ENCODE measurements at places on chromosomes 7 and 10.
A peak's percentile ranks its signal among the peaks of the same experiment; 100 is the strongest.

- no peak for DNase-seq
These were observed 2.3 kb downstream of the ZC3HAV1L start for GRCh38 chr7:139033346-139034114.

DNA sequence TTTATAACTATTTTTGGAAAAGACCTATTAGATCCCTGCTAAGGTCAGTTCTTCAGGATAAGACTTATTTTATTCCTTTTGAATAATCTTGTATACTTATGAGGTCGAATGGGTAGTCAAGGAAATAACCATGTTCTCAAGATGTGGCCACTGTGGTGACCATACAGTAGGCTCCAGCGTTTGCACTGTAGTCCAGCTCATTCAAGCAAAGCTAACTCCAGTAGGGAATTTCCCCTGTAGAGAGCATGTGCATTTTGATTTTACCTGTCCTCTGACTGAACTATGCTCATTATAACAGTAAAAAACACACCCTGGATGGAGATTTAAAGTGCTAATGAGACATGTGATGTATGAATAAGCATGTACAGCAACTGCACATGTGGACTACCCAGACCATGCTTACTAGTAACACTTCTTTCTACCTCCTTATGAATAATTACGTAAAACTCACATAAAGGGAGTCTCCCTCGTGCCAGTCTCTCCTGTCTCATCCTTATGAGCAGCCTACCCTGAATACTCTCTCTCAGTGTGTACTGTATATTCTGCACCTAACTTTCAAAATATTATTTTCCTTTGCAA, 32.4 kb upstream of the SEMA3E start:
- no peak for DNase-seq

- DNase-seq, result no peak
These were observed 6.1 kb downstream of the LRRN3 start for GRCh38 chr7:111096997-111097396.

DNA sequence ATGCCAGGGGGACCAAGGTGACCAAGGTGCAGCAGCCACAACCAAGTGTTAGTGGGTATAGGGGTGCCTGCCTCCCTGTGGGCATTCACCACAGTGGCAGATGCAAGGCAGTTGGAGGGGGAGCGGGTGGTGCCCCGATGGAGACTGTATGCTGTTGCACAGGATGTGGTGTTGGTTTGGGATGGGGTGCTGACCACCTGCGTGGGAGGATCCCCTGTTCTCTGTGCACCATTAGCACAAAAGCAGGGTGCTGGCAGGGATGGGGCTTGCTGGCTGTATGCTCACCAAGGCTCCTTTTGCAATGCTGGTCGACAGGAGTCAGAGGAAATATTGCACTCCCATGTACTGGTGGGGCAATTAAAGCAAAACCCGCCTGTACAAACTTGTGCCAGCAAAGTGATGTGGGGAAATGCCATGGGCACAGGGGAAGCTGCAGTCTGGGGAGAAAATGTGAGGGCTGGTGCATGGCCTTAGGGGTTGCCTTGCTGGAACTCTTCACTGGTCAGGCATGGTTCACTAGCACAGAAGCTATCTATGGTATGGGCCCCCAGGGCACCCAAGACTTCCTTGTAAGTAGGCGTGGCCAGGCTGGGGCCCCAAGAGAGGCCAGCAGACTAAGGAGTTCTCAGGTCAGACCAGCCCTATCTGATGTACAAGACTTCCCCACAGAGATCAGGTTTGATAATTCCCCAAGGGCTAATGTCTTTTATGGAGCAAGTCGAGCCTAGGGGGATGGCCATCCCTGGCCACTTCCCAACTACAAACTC, 51.9 kb upstream of the GNAT3 start:
- DNase-seq, result no peak

DNA sequence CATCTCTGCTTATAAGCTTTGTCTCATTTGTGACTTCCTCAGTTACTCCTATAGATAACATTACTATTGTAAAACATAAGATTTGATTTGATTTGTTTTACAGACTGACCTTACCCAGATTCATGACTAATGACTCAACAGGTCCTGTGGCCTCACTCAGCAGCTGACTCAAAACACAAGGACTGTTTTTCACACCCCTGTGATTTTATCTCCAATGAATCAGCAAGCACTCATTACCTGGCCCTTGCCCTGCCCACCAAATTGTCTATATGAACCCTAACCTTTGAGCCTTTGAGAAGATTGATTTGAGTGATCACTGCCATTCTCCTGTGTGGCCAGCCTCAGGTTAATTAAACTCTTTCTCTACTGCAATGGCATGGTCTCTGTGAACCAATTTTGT, 1064.6 kb upstream of the LRRTM3 start:
- no peak for DNase-seq

DNA sequence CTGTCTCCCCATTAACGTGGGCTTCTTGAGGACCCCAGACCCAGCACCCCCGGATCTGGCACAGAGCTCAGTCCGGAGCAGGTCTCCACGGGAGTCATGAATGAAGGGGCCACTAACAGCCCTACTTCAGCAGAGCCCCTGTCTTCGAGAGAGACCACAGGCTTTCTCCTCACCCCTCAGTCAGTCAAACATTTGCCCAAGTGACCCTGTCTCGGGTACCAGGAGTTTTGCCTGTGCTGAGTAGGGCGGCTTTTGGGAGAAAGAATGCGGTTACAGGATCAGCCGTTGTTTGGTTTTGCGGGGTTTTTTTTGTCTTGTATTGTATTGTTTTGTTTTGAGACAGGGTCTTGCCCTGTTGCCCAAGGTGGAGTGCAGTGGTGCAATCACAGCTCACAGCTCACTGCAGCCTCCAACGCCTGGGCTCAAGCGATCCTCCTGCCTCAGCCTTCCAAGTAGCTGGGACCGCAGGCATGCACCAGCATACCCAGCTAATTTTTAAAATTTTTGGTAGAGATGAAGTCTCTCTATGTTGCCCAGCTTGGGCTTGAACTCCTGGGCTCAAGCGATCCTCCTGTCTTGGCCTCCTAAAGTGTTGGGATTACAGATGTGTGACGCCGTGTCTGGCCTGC, 16.5 kb downstream of the ADAP1 start:
- DNase-seq, result no peak

GRCh38 chr7:1459920-1460820, 900 bp upstream of the MICALL2 start:
- peak; percentile 13 for DNase-seq

DNA sequence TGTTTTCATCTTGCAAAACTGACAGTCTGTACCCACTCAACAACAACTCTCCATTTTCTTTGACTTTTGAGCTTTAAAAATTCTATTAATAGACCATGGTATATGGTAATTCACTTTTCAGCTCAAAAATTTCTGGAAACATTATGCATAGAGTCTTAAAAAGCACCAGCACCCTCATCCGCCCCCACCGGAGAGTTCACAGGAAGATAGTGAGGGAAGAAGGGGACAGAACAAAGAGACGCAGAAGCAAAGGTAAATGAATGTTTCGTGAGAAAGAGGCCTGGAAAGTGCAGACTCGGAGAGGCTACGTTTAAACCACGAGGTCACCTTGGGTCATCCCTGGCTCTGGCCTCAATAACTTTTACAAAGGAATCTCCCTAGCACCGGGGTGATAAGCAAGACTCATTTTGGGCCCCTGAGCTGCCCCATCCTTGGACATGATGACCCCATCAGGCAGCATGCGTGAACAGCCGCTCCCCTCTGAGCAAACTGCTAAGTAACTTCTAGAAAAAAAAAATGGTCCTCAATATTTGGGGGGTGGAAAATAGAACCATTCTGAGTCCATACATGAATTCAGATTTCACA, 96.3 kb downstream of the CPXM2 start:
- no peak for DNase-seq

- DNase-seq, result no peak
These were observed 332.2 kb downstream of the CCSER2 start for GRCh38 chr10:84660450-84661159.

DNA sequence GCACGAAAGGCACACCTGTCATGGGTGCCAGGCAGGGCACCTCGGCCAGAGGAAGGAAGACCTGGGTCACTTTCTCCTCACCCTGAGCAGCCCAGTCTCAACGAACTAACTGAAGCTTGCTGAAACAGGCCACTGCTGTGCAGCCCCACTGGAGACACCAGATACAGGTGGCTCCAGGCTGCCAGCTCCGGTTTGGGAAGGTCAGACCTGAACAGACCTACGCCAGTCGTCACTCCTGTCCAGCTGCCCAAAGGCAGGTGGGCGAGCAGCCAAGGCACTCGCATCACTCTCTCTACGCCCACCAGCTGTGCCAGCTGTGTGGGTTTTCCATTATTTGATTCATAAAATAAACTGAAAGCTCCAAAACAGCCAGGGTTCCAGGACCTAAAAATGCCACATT, 256.1 kb downstream of the ZMYND11 start:
- no peak for DNase-seq

- no peak for DNase-seq
These were observed 37.0 kb upstream of the MXI1 start for GRCh38 chr10:110170142-110170971.

GRCh38 chr10:4407783-4408182, 418.2 kb upstream of the AKR1E2 start:
- no peak for DNase-seq

- no peak for DNase-seq
These were observed 6.5 kb downstream of the ASL start for GRCh38 chr7:66082083-66082482.

DNA sequence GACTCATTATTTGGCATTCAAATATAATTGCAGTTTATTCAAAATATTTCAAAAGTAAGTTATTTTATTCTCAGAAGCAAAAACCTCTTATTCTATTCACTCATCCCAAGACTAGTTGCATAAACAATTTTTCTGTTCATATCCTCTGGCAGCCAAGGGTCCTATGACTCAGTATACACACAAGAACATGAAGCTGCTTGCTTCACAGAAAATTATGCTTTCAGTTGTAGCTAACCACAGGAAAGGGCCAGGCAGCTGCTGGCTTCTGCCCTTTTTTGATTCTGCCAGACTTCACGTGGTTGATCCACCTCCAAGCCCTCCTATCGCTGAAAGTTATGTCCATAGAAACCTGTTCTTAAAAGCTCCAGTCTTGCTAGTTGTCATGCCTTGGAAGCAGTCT, 108.8 kb downstream of the ABCA13 start:
- no peak for DNase-seq

- no peak for DNase-seq
These were observed 421.4 kb upstream of the MGMT start for GRCh38 chr10:129045599-129045998.

DNA sequence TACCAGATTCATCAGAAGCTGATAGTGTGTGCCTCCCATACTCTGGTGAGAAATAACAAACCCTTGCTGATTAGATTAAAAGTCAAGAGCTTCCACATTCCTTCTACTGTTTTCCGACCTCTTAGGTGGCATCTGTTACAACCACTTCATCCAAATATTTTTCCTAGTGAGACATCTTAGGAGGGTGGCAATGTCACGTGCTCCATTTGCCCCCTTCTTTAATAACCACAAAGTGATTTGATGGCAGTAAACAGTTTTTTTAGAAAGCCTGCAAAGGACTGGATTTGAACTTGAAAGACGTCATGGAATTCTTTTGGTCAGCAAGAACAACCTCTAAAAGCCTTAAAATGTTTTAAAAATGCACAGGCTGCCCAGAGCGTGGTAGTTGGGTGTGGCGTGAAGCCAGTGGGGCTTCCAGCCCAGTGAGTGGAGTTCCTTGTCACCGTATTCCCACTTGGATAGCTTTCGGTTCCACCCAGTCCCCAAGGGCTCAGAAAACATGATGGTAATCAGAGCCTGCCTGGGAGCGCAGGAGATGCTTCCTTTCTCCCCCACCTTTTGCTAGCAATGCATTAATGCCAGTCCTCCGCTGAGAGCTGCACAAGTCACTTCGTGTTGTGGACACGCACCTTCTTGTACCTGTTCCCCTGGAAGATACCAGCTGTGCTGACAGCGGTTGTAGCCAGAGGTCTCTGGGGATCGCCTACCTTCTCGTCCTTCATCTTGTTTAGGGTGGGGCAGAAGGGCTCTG, 256.4 kb downstream of the KIAA1217 start:
- no peak for DNase-seq

GRCh38 chr7:20146451-20146850, 70.7 kb downstream of the MACC1 start:
- no peak for DNase-seq

GRCh38 chr7:50653126-50653864, 88.1 kb upstream of the DDC start:
- no peak for DNase-seq

GRCh38 chr10:30092151-30092790, 32.9 kb upstream of the JCAD start:
- DNase-seq, result no peak

- no peak for DNase-seq
These were observed 50.5 kb upstream of the YAE1 start for GRCh38 chr7:39515534-39516228.

- no peak for DNase-seq
These were observed 177.0 kb downstream of the AUTS2 start for GRCh38 chr7:69775231-69775771.

Data from stimulated activated CD4-positive, alpha-beta T cell treated with anti-CD3 and anti-CD28 coated beads, Interleukin-4, amount 100 ng/mL, for 1 hour (primary cell).